CD4-positive, alpha-beta T cell (primary cell): ENCODE measurements at places on chromosomes 6 and 20. TPM values are rescaled to one million over a fixed set of nuclear protein-coding genes. Genes with fewer than 3 reads are reported as not detected.

The SLC17A2 gene
- not detected for total RNA-seq

The ANGPT4 gene
- not detected for total RNA-seq

The ULBP1 gene
- 0.08 TPM for total RNA-seq

The KCNK17 gene
- total RNA-seq: not detected

The AKAP12 gene
- total RNA-seq: 0.05 TPM

DNA sequence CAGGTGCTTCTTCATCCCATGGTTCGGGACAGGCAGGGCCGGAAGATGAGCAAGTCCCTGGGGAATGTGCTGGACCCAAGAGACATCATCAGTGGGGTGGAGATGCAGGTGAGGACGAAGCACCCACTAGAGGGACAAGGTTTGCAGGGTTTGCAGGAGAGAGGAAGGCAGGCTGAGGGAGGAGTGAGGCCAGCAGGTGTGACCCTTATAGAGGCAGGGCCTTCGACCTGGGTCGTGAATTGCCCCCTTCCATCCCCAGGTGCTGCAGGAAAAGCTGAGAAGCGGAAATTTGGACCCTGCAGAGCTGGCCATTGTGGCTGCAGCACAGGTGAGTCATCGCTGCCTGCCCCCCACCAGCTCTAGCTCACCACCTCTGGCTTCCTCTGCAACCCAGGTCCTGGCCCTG is 8.4 kb downstream of the VARS2 start:
- no peak for DNase-seq

- DNase-seq: no peak
Observed at GRCh38 chr6:136527831-136528230, 22.4 kb downstream of the MAP7 start.

GRCh38 chr20:18436847-18437246 is 30.0 kb downstream of the DZANK1 start:
- DNase-seq: no peak

DNA sequence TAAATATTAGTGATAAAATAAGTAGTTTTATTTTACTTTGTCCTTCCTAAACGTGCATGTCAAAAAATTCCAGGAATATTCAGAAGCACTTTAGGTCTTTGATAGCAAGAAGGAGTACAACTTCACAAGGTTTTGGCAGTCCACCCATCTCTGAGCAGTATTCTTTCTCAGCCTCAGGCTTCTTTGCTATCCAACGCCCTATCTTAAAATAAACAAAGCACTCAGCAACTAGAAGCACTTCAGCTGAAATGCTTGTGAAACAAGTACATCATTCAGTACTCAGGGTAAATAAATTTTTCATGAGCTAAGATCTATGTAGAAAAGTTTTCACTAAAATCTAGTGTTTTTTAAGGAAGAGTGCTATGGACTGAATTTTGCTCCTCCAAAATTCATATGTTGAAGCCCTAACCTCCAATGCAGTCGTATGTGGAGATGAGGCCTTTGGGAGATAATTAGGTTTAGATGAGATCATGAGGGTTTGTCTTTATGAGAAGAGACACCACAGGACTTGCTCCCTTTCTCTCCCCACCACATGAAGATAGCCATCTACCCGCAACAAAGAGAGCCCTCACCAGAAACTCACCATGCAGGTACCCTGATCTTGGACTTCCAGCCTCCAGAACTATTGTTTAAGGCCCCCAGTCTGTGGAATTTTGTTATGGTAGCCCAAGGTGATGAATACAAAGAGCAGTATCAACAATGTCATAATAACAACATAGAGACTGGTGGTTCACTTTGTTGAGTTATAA is 539.1 kb downstream of the TFAP2A start:
- DNase-seq: no peak

DNA sequence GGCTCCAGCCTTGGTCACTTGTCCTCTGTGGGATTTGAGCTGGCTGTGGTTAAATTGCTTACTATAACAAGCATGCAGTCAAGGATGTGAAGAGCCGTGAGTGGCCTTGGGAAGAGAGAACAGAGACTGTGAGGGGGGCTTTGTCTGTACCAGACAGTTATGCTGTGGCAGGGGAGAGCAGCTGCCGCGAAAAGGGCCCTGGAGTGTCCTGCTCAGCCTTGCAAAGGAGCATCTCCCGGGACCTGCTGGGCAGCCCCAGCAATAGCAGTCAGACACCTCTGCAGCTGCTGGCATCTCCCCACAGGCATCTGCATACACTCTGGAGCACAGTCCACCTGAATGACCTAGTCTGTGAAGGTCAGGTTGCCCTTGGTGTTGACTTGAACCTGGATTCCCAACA is 6.3 kb downstream of the EBF4 start:
- no peak for DNase-seq

DNA sequence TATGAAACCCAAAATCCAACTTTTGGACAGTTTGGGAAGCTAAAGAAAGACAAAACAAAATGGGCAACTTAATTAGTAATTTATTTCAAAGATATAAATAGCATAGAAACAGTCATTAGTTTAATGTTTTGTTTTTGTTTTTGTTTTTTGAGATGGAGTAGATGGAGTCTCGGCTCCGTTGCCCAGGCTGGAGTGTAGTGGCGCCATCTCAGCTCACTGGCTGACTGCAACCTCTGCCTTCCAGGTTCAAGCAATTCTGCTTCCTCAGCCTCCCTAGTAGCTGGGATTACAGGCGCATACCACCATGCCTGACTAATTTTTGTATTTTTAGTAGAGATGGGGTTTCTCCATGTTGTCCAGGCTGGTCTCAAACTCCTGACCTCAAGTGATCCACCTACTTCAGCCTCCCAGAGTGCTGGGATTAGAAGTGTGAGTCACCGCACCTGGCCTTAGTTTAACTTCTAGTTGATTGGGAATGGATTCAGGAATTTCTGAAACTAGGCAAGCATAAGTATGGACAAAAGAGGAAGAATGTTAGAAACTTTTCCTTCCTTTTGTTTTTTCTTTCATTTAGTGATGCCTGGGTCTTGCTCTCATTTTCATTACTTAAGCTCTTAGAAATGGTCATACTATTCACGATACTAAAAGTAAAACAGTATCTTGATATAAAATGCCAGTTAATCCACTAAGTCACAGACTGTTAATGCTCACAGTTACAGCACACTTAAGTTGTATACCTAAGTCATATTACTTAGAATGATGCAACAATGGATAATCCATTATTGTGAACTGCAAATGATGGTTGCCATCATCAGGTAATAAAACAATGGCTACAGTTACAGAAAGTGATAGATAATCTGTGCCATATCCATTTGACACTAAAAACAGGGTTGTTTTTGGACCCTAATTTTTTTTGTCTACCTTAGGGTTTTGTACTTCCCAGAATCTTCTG is 8.2 kb downstream of the SENP6 start:
- DNase-seq: no peak

- DNase-seq: no peak
Observed at GRCh38 chr6:142523515-142524375, 221.9 kb downstream of the ADGRG6 start.

DNA sequence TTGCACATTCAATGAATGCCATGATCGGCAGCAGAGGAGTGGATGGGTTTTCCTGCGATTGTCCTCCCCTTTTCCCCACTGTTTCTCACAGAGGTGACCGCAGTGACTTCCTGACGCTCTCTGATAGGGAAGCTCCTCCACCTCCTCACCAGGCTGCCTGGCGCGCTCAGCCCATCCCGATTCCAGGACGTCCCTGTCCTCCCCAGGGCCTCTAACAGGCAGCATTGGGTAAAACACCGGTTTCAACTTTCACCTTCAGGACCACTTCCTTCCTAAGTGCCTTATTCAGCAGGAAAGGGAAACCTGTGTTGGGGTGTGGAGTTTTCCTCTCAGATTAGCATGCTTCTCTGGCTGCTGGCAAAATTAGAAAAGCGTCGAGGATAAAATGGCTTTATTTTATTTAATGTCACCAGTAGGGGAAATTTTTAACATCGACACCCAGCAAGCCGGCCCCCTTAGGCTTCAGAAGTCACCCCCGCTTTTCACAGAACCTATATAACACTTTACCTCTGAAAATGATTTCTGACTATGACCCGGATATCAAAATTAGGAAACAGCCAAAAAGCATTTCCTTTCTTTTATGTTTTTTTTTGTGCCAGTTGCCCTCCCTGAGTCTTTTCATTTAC is 570.4 kb upstream of the GJE1 start:
- peak; percentile 31 for DNase-seq

DNA sequence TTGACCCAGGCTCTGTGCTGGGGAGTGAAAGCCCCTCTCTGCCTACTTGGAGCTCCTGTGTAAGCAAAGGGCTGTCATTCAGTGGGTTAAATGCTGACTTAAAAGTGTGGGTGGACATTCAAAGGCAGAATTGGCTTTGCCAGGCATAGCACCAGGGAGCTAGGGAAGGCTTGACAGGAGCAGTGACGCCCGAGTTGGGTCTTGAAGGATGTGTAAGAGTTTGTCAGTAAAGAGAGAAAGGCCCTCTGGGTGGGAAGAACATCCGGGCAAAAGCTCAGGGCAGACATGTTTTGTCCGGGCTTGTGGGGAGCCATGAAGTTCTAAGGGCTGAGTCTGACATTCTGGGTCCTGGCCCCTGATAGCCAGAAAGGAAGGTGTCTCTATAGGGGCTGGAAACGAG is 27.9 kb upstream of the CHMP4B start:
- no peak for DNase-seq

- no peak for DNase-seq
Observed at GRCh38 chr6:155171747-155172449, 91.9 kb upstream of the CLDN20 start.

DNA sequence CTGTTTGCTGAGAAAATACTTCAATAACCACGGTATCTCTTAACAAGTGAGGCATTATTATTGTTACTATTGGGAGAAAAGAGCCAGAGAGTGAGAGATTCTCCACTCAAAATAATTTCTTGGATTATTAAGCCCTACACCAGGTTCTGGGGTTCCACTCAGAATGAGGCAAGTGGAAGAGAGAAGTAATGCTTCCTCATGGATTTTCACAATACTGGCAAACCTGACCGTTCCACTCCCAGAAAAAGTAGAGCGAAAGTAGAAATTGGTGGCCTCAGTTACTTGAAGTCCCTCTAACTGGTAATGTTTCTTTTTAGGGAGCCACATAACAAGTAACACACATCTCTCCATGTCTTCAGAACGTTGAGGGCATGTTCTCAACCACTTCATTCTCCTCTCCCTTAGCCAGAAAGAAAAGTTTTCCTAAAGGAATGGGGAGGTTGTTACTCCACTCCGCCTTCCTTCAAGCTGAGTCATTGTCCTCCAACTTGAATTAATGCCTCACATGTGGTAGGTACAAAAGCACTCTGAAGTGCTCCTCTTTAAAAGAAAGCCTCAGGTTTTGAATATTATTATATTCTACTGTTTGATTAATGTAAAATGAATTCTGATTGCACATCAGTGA is 1.9 kb downstream of the BAG2 start:
- no peak for DNase-seq

DNA sequence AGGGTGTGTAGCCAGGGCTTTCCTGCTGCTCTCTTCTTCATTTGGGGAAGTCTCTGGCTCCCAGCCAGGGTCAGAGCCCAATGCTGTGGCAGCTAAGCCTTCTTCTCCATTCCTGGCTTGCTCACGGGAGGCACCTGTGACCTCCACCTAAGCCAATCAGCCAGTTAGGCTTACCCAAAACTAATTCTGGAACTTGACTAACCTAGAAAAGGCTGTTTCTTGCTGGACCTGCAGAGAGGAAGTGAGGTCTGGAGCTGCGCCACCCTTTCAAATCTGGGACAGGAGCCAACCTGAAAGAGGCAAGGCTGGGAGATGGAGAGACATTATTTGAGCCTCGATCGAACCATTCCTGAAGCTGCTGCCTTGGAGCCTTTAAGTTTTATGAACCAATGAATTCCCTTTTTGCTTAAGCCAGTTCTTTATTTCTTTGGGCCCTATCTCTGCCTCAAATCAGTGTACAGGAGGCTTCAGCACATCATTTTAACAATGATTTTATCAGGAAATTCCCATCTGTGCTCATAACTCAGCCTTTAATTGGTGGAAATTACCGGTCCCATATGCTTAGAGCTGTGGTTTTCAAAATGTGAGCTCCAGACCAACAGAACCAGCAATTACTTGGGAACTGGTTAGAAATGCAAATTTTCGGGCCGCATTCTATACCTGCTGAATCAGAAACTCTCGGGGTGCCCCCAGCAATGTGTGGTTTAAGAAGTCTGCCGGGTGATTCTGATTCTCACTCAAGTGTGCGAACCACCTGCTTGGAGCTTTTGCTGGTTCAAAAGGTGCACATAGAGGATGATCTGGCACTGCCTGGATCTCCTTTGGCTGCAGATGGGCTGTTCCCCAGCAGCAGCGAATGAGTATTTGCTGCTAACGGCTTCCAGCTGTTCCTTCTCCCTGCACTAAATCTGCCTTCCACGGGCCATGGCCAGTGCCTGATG is 97.4 kb upstream of the RNF24 start:
- DNase-seq: no peak

GRCh38 chr6:71621918-71622519 is 264.3 kb upstream of the RIMS1 start:
- no peak for DNase-seq

DNA sequence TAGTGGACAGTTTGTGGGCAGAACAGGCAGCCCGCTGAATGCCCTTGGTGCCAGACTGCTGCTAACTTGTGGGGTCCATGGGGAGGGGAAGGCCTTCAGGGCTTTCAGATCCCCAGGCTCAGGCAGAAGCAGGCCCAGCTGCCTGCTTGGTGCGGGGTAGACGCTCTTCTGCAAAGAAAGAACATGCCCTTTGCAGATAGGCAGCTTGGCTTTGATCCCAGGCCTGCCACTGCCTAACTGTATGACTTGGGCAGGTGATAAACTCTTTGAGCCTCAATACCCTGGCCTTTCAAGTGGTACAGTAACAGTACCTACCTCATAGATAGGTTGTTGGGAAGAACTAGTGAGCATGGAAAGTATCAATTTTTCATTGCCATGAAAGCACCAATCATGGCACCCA is 28.4 kb downstream of the CHMP4B start:
- no peak for DNase-seq

- DNase-seq: no peak
Observed at GRCh38 chr6:33211666-33212422, 3.5 kb downstream of the RING1 start.

DNA sequence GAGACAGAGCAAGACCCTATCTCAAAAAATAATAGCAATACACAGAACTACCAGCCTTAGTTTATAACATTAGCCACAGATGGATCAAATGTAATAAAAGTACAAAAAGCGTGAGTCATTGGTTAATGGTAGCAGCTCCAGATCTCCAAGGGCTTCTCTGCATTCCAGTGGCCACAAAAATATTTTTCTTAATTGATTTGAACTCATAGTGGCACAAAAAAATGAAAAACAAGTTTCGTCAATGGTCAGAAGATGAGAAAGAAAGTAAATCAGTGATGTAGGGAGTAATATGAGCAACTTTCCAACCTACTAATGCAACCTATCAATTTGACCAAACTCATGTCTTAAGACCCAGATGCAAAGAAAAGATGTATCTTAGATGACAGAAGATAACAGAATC is 79.6 kb downstream of the CEP57L1 start:
- no peak for DNase-seq

GRCh38 chr6:80197474-80197873 is 91.0 kb downstream of the BCKDHB start:
- no peak for DNase-seq

DNA sequence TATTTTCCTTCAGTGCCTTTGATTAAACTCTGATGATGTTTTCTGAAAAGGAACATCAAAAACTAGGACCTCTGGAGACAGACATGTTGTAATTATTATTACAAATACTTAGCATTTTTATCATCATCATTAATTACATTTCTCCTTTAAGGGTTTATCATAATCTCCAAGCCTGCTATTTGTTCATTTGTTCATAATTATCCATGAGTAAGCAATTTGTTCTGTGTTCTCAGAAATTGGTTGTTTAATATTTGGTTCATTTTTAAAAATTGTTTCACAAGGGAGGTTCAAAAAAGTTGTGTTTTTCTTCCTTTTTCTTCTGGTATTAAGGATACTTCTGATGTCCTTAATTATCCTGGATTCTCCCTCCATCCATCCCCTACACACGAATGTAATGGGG is 850.2 kb upstream of the FLRT3 start:
- DNase-seq: no peak
